ENCODE measurements at places on chromosomes 1 and 21. TPM values are rescaled to one million over a fixed set of nuclear protein-coding genes. Genes with fewer than 3 reads are reported as not detected.

DNA sequence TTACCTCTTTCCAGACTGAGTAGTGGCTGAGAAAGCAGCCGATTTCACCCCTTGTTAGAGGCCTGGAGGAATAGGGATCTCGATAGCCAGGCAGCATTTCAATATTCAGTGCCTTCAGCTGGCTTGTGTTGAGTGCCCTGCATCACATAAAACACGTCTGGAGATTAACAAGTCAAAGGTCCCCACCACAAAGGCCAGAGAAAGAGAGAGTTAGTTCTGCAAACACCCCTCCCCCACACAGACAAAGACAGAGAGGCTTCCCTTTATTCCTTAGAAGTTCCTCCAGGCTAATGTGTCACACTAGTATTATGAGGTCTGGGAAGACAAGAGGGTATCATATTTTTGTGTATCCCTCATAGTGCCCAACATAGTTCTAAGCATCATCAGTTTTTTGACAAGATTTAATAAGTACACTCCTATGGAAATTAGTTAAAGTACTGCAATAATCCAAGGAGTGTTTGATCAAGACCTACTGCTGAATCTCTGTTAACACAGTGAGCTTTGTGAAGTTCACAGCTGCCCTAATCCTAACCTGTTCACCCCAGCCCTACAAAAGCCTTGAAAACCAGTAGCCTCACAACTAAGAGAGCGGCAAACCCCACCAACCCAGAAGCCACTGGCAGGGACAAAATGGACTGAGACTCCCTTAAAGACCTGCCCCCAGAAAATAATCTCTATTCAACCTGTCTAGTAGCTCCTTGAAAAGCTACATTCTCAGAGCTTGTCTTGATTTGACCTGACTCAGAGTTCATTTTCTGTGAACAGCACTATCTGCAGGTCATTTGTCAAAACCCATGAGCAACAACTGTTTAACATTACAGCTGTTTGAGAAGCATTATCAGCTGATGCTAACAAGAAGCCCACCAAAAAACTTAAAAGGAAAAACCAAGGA is 91.9 kb downstream of the COLGALT2 start:
- H3K36me3 ChIP-seq, result peaks cover 4% of the 10 kb centered on the region
- no peaks in the 10 kb centered on the region for H3K27me3 ChIP-seq
- no peak overlapping the region for H3K4me3 ChIP-seq
- peaks cover 8% of the 10 kb centered on the region for H3K4me1 ChIP-seq
- H3K27ac ChIP-seq, result no peak overlapping the region

GRCh38 chr21:24220446-24220845 is 1386.8 kb downstream of the MRPL39 start:
- no peaks in the 10 kb centered on the region for H3K4me1 ChIP-seq
- H3K27ac ChIP-seq, result no peak overlapping the region
- no peaks in the 10 kb centered on the region for H3K36me3 ChIP-seq

- no peak for DNase-seq
- H3K4me3 ChIP-seq, result no peak overlapping the region
- peaks cover 5% of the 10 kb centered on the region for H3K4me1 ChIP-seq
- H3K36me3 ChIP-seq, result no peaks in the 10 kb centered on the region
- H3K27me3 ChIP-seq, result peaks cover 49% of the 10 kb centered on the region
Observed at GRCh38 chr1:156673387-156674121, 3.7 kb downstream of the NES start.

DNA sequence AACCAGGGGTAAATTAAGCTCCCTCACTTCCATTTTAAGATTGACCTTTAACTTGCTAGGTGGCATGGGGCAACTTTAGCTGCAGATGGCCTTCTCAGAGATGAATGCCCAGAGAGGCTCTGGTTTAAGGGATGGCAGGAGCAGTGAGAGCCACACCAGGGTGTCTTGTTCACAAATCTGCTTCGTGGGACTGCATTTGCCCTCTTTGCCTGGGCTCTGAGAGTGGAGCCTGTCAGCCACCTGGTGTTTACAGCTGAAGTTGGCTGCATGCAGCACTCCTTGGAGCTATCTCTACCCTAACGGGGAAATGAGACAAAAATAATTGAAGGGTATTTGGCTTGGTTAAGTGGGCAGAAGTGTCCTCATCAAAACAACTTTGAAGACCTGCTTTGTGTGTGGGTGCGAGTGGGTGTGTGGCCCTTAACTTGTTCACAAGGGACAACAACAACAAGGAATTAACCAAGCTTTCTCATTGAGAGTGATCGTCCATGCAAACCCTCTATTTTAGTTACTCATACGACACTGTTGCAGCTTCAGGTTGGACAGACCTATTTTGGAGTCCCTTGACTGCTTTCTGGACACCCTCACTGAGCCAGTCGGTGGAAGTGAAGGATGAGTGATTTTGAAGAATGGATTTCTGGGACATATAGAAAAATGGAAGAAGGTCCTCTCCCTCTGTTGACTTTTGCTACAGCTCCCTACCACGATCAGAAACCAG is 29.8 kb downstream of the PGM1 start:
- H3K27me3 ChIP-seq, result no peaks in the 10 kb centered on the region
- peaks cover 8% of the 10 kb centered on the region for H3K4me1 ChIP-seq
- no peaks in the 10 kb centered on the region for H3K36me3 ChIP-seq
- no peak overlapping the region for H3K4me3 ChIP-seq

DNA sequence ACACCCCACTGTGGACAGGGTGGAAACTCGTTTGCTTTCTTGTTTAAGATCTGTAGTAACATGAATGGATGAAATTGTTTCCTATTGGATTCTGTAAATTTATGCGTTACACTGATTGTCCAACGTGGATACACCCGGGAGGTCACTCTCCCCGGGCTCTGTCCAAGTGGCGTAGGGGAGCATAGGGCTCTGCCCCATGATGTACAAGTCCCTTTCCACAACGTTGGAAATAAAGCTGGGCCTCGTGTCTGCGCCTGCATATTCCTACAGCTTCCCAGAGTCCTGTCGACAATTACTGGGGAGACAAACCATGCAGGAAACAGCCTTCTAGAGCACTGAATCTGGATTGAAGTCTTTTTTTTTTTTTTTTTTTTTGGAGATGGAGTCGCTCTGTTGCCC is 1.4 kb downstream of the RCC1 start:
- peaks cover 54% of the 10 kb centered on the region for H3K4me1 ChIP-seq
- H3K4me3 ChIP-seq, result peak overlapping the region; percentile 93
- H3K27me3 ChIP-seq, result no peaks in the 10 kb centered on the region
- peaks cover 44% of the 10 kb centered on the region for H3K36me3 ChIP-seq
- H3K27ac ChIP-seq, result peak overlapping the region; percentile 97
- no peak for DNase-seq

DNA sequence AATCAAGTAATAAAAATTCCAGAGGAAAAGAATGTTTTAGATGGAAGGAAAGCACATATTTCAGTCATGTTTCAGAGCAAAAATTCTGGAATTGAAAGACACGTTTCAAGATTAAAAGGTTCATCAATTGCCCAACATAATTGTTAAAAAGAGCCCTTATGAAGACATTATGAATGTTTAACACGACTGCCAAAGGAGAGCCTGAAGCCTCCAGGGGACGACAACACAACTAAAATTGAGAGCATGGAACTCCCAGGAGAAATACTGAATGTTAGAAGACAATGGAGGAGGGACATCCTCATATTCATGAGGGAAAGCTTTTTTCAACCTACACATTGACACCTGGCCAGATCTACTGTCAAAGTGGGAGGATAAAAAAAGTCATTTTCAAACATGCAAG is 16.0 kb downstream of the OR2T11 start:
- DNase-seq, result no peak
- no peaks in the 10 kb centered on the region for H3K4me1 ChIP-seq
- H3K4me3 ChIP-seq, result no peak overlapping the region
- no peaks in the 10 kb centered on the region for H3K36me3 ChIP-seq
- no peaks in the 10 kb centered on the region for H3K27me3 ChIP-seq

- peaks cover 18% of the 10 kb centered on the region for H3K27me3 ChIP-seq
- no peak overlapping the region for H3K4me3 ChIP-seq
- H3K4me1 ChIP-seq, result peaks cover 7% of the 10 kb centered on the region
- H3K36me3 ChIP-seq, result peaks cover 9% of the 10 kb centered on the region
- DNase-seq, result no peak
Observed at GRCh38 chr1:152109998-152110294, 5.3 kb downstream of the TCHH start.

- H3K4me1 ChIP-seq, result peaks cover 13% of the 10 kb centered on the region
- no peak overlapping the region for H3K4me3 ChIP-seq
- no peak overlapping the region for H3K27ac ChIP-seq
- H3K27me3 ChIP-seq, result peaks cover 25% of the 10 kb centered on the region
- no peak for DNase-seq
- no peaks in the 10 kb centered on the region for H3K36me3 ChIP-seq
Observed at GRCh38 chr1:58585581-58586151, 8.6 kb upstream of the TACSTD2 start.

DNA sequence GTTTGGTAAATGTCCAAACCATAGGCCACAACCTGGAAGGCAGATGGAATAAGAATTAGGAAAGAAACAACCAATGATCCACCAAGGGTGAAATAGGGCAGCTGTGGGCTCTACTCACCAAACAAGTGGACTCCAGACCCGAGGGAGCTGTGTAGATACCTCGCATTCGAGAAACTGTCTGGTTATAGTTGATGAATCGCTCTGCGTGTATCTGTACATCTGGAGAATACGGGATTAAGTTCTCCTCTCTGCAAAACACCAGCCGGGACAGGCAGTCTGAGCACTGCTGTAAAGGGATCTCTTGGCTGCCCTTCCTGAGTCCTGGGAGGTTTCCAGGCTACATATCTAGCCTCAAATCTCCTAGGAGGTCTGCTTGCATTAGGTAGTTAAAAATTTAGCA is 9.4 kb upstream of the UBR4 start:
- H3K4me1 ChIP-seq, result peaks cover 16% of the 10 kb centered on the region
- H3K4me3 ChIP-seq, result no peak overlapping the region
- H3K27me3 ChIP-seq, result no peaks in the 10 kb centered on the region
- H3K36me3 ChIP-seq, result peaks cover 40% of the 10 kb centered on the region
- no peak for DNase-seq

DNA sequence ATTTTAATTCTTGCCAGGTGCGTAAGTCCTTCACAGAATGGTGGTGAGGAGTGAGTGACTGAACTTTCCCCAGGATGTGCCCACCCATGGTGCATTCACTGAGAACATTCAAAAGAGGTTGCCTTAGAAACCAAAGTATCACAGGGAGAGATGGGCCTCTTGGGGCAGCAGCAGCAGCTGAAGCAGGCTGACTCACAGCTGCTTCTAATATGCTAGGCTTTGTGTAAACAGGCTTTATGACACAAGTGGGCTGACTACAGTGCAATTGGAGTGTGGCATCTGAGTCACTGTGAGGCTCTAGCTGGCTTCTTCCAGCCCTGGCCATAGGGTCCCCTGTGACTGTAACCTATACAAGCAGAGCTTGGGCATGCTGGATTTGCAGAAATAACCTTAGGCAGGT is 12.6 kb downstream of the PIGP start:
- no peak overlapping the region for H3K4me3 ChIP-seq
- H3K27ac ChIP-seq, result no peak overlapping the region
- no peaks in the 10 kb centered on the region for H3K36me3 ChIP-seq
- H3K4me1 ChIP-seq, result no peaks in the 10 kb centered on the region
- DNase-seq, result no peak

- no peak overlapping the region for H3K4me3 ChIP-seq
- DNase-seq, result no peak
- H3K4me1 ChIP-seq, result peaks cover 7% of the 10 kb centered on the region
- peaks cover 25% of the 10 kb centered on the region for H3K36me3 ChIP-seq
Observed at GRCh38 chr21:42845296-42845965, 33.9 kb downstream of the WDR4 start.

DNA sequence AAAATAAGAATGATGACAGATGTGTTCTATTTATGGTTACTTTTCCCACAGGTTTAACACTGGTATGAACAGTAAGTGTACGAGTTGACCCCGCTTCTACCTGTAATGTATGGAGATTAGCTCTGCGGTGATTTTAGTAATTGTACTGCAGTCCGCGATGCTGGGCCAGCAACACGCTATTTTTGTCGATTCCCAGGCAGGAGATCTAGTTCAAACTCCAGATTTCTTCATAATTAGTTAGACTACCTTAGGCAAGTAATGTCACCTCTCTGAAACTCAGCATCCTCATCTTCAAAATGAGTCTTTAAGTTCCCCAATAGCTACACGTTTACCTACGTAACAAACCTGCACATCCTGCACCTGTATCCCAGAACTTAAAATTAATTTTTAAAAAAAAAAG is 21.5 kb downstream of the TP53BP2 start:
- H3K27ac ChIP-seq, result no peak overlapping the region
- H3K4me3 ChIP-seq, result no peak overlapping the region
- no peak for DNase-seq
- peaks cover 24% of the 10 kb centered on the region for H3K36me3 ChIP-seq
- H3K4me1 ChIP-seq, result peaks cover 63% of the 10 kb centered on the region

DNA sequence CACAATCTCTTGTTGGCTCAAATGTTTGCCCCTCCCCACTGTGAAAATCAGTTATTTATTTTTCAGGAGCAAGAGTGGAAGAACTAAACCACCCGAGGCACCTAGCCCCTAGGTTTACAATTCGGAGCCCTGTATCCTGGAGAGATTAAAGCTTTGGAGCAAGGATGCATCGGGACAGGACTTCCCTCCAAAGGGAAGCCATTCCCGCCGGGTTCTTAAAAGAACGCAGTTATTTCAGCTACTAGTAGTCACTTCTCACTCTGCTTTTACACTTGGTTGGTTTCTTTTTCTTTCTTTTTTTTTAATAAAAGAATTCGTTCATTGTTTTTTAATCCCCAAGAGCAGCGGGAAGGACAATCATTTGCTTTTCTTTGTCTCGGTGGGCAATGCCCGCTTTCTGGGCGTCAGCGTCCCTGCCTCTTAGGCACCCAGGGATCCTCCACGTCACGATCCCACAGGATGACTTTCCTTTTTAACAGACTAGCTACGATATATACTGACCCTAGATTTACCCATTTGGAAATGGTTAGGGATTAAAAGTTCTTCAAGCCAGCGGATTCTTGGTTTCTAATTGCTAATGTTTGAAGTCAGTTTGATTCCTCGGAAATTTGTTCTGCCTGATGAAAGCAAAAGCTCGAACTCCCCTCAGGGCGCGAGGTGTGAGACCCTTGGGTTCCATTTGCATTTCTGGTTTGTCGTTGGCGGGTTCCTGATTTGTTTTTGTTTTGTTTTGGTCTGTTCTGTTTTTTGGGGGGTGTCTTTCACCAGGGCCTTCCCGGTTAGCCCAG is 9.0 kb downstream of the TBX15 start:
- H3K27ac ChIP-seq, result no peak overlapping the region
- DNase-seq, result no peak
- H3K36me3 ChIP-seq, result peaks cover 4% of the 10 kb centered on the region

- no peak overlapping the region for H3K27ac ChIP-seq
- H3K4me1 ChIP-seq, result no peaks in the 10 kb centered on the region
- H3K4me3 ChIP-seq, result no peak overlapping the region
- no peaks in the 10 kb centered on the region for H3K27me3 ChIP-seq
Observed at GRCh38 chr1:50476800-50477199, 53.6 kb upstream of the DMRTA2 start.

GRCh38 chr1:234775477-234776246 is 165.7 kb upstream of the IRF2BP2 start:
- no peak overlapping the region for H3K27ac ChIP-seq
- peaks cover 25% of the 10 kb centered on the region for H3K4me1 ChIP-seq
- DNase-seq, result no peak
- H3K36me3 ChIP-seq, result peaks cover 6% of the 10 kb centered on the region

- H3K27me3 ChIP-seq, result peaks cover 65% of the 10 kb centered on the region
- no peak for DNase-seq
- no peaks in the 10 kb centered on the region for H3K36me3 ChIP-seq
- H3K4me1 ChIP-seq, result no peaks in the 10 kb centered on the region
- no peak overlapping the region for H3K4me3 ChIP-seq
Observed at GRCh38 chr1:94326329-94326728, 88.9 kb upstream of the ARHGAP29 start.

GRCh38 chr1:89047734-89048133 is 17.3 kb downstream of the GBP1 start:
- peaks cover 3% of the 10 kb centered on the region for H3K4me1 ChIP-seq
- H3K27me3 ChIP-seq, result no peaks in the 10 kb centered on the region
- no peak overlapping the region for H3K4me3 ChIP-seq
- peak overlapping the region; percentile 15 for H3K27ac ChIP-seq
- DNase-seq, result no peak

CFHR2 gene
- total RNA-seq, result not detected

CA6 gene
- not detected for total RNA-seq

HP1BP3 gene
- 347 TPM for total RNA-seq

CHRM3 gene
- not detected for total RNA-seq

WNT3A gene
- total RNA-seq, result not detected

KCNA3 gene
- 105 TPM for total RNA-seq

Measured in natural killer cell treated with Interleukin-12 subunit alpha and Interleukin-12 subunit beta and Interleukin-15 and Interleukin-18, amount 100 ng/mL, for 72 hours (primary cell).